ENCODE measurements at places on chromosomes 6 and 20. TPM values are rescaled to one million over a fixed set of nuclear protein-coding genes. Genes with fewer than 3 reads are reported as not detected.

PPP1R16B gene
- total RNA-seq: not detected

SPATA2 gene
- 10.2 TPM for total RNA-seq

GHRH gene
- total RNA-seq: 0.75 TPM

DNA sequence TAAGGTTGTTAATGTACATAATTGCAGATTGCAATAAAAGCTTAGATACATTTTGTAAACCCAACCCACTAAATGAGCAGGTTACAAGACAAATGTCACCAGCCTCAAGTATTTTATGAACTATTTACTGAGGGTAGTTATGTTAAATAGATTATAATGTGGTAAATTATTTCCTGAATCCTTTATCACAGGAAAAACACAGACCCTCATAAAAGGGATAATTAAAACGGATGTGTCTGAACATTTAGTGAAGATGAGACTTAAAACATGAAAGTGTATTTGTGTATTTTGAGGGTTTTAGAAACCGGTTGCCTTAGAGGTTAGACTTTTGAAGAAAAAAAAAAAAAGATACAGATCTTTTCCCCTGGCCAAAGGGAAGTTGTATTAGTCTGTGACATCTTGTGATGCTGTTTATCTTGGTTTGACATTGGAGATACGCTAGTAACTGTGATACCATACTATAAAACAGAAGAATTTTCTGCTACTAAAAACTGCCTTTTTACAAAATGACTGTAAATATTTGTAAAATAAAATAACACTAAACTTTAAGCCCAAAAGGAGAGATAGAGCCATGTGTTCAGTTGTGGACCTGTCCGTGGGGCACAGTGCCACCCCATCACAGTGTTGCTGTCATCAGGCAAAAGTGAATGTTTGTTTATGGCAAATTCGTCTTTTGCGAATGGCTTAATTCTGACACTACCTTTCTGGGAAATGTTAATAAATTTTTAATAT is 9.7 kb downstream of the DYNLT1 start:
- no peak for DNase-seq

- no peak for DNase-seq
Measured at GRCh38 chr6:135265278-135265677, 84.2 kb downstream of the MYB start.

- no peak for DNase-seq
Measured at GRCh38 chr20:47843886-47844567, 58.7 kb upstream of the SULF2 start.

DNA sequence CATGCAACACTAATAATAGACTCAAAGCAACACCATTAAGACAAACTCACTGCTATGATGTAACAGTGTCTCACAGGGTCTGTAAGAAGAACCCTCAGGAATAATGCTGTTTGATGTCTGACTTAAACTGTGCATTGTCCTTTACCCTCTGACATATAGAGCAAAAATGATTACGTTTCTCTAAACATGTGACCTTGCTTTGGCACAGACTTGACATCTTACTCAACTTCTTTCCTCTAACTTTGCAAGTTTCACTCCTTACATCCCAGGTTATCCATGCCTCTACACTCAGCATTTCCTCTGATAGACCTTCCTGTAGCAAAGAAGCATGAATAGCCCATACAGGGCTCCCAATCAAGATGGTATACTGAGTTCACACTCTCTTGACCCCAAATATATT is 252.7 kb downstream of the UST start:
- DNase-seq: no peak

DNA sequence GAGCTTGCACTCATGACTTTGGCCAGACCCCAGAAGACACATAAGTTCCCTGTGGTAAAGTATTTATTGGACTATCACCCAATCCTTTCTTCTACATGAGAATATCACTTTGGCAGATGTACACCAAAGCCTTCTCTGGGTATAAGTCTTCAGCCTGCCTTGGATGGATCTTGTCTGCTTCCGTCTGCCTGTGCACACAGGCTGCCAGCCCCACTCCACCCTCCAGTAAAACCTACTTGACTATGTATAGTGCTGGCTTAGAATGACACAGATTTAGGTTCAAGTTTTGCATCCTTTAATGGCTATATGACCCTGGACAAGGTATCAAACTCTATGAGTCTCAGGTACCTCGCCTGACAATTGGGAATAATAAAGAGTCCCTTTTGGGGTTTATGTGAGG is 63.4 kb downstream of the BACH2 start:
- DNase-seq: no peak

- no peak for DNase-seq
Measured at GRCh38 chr20:9241232-9241692, 172.4 kb downstream of the PLCB4 start.

DNA sequence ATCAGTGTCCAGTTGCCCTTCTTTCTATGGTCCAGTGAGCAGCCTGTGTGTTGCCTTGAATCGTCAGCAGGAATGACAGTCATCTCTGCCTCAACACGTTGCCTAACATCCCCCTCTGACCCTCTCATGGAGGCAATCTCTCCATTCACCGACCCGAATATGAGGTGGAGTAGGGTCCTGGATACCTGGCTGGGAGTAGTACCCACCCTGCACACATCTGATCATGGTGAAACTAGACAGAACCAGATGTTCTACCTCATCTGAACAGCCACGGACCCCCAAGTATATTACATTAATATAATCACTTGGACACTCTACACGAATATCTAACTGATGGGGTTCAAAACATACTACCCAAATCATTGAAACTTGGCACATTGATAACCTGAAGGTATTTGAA is 77.0 kb upstream of the COL21A1 start:
- no peak for DNase-seq

Data from progenitor cell of endocrine pancreas (in vitro differentiated cells).